ENCODE measurements at places on chromosomes 12 and 14.

DNA sequence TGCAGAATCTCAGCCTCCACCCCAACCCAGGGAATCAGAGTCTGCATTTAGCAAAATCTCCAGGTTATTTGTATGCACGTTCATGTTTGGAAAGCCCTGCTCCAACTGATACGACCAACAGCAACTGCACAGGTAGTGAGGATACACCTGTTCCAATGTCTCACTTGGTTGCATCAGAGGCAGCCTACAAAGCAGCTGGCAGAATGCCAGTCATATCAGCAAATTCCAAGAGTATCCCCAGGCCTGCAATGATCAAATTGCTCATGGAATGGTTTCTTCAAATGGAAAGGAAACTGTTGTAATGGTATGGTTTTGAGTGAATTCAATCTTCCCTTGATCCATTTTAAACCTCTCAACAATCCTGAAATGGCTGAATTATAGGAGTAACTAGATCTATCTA, 75.4 kb downstream of the GRIP1 start:
- no peak for DNase-seq

GRCh38 chr14:72613975-72614319, 280.0 kb downstream of the DPF3 start:
- no peak for DNase-seq

GRCh38 chr12:67333649-67334048, 64.5 kb downstream of the CAND1 start:
- DNase-seq, result no peak

GRCh38 chr12:93533310-93533709, 39.2 kb upstream of the SOCS2 start:
- no peak for DNase-seq

DNA sequence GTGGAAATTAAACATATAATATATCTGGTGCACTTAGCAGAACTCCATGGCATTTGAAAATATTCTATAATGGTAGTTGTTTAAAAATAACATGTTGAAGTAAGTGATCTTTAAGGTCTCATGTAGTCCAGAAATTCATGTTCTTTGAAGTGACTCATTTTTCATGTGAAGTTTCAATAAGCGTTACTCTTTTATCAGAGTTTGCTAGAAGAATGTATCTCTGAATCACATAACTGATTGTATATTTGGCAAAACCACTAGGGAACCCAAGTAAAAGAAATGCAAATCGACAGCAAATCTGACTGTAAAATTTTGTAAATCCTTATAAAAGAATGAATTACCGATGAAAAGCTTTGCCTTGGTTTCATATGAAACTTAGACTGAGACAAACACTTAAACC, 463.3 kb downstream of the TMTC2 start:
- DNase-seq, result no peak

DNA sequence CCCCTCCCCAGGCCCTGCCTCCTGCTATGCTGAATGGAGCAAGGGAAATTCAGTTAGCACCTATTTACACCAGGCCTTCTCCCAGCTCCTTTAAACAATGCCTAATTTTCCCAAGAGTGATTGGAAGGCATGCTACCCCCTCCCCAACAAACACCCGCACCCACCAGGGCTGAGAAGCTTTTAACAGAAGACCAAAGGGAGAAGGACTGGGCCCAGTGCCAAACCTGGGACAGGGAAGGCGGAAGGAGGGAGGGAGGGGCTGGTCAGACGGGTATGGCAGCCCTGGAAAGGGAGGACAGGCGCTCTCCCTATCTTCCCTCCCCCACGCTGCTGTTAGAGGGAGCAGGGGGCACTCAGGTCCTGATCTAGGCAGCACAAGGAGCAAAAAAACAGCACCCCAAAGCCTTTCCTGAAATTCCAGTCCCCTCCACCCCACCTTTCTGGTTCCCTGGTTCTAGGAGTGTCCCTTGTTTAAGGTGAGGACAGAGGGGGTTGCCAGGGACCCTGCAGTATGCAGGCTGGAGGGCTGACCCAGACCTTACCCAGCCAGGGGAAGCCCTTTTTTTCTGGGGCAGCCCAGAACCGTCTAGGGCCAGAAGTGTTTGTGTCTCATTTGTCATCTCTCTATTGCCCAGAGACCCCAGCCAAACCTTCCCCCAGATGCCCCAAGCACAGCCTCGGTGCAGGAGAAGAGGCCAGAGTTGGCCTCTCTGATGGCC, 2.4 kb upstream of the KRT8 start:
- DNase-seq, result no peak

DNA sequence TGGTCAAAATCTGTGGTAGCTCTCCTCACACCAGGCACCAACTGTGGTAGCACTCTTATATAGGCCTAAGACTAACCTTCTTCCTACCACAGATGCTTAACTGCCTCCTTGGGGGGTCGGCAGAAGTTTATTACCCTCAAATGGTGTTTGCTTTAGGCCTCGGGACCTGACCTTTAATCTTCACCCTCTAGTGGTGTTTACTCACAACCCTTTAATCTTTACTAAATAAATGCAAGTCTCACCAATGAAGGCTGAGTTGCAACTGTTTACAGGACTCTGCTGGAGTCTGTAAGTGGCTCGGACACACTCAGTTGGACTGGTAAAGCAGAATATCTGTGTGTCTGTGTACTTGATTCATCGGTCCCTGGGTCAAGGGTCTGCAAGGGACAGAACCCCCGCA, 29.4 kb downstream of the CCER1 start:
- no peak for DNase-seq

GRCh38 chr14:54629635-54630360, 62.9 kb downstream of the SAMD4A start:
- no peak for DNase-seq

DNA sequence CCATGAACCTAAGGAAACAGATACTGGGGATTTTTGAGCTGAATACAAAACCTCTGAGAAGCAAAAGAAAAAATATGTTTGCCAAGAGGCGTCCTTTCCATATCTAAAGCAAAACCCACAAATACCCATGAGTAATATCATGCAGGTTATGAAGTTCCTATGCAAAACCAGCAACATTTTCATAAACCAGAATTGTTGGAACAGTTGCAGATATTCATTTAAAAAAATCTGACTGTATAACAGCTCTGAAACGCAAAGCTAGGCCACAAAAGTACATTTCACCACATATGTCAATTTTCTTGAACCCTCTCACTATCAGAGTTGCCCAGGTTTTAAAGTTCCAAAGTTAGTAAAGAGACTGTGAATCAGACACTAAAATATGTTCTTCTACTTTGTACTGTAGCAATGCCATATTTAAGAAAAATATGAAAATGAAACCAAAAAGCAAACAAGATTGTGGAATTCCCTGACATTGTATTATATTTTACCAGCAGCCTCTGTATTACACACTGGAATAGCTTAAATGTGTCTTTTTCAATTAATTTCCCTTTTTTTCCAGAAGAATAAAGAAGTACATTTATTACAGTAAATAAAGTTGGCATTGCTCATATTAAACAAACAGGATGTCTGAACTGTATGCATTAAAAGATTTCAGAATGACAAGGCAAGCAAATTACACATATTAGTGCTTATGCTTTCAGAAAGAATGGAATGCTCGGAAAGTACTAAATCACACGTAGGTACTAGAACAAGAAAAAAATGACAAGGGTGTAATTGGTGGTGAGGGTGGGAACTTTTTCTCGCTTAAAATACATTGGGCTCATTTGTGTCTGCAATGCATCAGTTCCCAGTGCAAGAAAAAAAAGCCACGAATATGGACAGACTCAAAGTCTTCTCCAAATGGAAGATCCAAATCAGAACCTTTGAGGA, 33.6 kb upstream of the HIF1A start:
- DNase-seq, result no peak

- DNase-seq, result no peak
These were observed 16.2 kb downstream of the LPCAT3 start for GRCh38 chr12:7001921-7002591.

DNA sequence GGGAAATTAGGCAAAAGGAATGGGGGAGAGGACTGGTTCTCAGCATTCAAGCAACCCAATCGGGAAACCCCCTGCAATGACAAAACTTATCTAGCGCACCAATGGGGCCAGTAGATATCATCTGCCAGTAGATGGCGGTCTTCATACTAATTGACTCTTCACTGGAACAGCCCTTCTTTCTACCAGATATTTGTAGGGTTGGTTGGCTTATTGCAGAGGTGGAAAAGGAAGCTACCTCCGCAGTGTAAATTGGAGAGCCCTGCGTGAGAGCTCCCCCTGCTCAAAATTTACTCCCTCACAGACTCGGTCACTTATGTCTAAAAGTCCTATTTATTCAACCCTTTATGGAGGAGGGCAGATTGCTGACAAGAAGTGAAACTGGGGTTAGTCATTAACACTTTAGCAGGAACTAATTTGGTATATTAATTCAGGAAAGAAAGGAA, 166.1 kb upstream of the CCND2 start:
- DNase-seq, result peak; percentile 53

GRCh38 chr12:132379576-132379975, 50.2 kb upstream of the GALNT9 start:
- no peak for DNase-seq

DNA sequence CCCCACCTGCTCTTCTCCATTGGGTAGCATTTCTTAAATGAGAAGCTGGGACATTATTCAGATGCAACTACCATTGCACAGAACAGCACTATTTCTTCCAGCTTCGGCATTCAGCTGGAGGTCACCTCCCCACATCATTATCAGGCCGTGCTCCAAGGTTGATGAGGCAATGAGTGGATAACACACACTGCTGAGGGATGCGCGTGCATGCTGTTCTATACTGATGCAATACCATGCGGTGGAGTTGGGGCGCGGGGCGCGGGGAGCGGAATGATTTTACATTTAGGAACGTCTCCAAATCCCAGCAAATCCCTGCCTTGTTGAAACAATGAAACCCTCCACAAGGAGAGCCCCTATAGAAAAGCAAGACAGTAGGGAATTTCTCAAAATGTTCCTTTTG, 283.4 kb downstream of the GRIN2B start:
- DNase-seq, result no peak

GRCh38 chr14:56160088-56160487, 41.9 kb downstream of the PELI2 start:
- DNase-seq, result no peak

GRCh38 chr12:18899678-18900317, 161.9 kb downstream of the CAPZA3 start:
- no peak for DNase-seq

DNA sequence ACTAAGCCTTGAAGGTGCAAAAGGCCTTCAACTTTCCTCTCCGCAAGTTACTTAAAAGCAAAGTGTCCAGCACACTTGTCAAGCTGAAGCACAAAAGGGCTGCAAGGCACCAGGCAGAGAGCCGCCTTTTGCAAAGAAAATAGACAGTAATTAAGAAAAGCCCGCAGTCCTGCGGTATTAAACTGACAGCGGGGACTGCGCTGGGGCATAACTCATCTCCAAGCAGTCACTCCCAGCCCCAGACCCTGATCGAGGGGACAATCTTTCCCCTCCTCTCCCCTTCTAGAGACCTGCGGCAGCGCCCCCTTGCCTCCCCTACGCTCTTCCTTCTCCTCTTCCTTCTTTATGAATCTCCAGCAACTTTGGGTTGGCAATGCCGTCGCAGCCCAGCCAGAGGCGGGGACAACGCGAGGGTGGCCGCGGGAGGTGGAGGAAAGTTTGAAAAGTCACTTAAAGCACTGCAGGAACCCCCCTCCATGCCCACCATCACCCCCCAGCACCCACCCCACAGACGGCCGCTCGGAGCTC, 200.9 kb upstream of the CAND1 start:
- no peak for DNase-seq

GRCh38 chr12:65907513-65907912, 83.2 kb downstream of the HMGA2 start:
- DNase-seq, result no peak

DNA sequence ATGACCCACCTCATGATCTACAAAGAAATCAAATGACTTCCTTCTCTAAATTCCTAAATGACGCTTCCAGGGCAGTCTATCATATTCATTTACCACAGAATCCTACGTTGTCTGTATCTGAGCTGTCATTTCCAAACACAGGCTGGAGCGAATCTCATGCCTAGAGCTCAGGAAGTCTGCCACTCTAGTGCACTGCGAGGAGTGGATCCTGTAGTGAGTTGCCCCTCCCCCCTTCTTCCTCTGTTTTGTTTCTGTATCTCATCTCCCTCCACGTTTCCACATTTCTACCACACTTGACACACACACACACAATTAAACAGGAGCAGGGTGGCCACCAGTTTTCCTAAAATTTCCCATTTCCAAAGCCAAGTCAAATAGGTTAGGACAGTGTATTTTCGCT, 415.4 kb upstream of the PRICKLE1 start:
- DNase-seq, result no peak

- DNase-seq, result no peak
These were observed 15.8 kb downstream of the DTD2 start for GRCh38 chr14:31441273-31442111.

GRCh38 chr12:48286665-48287064, 64.1 kb downstream of the ZNF641 start:
- DNase-seq, result no peak

GRCh38 chr12:39626033-39626814, 6.6 kb upstream of the ABCD2 start:
- no peak for DNase-seq

GRCh38 chr14:104342435-104343293, 204.3 kb downstream of the KIF26A start:
- no peak for DNase-seq

DNA sequence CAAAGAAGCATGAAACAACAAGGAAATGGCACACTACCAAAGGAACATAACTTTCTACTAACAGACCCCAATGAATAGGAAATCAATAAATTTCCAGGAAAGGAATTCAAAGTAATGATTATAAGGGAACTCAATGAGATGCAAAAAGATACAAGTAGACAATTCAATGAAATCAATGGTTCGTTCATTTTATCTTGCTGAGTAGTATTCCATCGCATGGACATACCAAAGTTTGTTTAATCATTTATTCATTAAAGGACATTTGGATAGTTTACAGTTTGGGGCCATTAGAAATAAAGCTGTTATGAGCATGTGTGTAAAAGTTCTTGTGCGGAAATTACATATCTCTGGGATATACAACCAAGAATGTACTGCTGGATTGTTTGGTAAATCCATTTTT, 35.0 kb upstream of the LYZ start:
- DNase-seq, result no peak

DNA sequence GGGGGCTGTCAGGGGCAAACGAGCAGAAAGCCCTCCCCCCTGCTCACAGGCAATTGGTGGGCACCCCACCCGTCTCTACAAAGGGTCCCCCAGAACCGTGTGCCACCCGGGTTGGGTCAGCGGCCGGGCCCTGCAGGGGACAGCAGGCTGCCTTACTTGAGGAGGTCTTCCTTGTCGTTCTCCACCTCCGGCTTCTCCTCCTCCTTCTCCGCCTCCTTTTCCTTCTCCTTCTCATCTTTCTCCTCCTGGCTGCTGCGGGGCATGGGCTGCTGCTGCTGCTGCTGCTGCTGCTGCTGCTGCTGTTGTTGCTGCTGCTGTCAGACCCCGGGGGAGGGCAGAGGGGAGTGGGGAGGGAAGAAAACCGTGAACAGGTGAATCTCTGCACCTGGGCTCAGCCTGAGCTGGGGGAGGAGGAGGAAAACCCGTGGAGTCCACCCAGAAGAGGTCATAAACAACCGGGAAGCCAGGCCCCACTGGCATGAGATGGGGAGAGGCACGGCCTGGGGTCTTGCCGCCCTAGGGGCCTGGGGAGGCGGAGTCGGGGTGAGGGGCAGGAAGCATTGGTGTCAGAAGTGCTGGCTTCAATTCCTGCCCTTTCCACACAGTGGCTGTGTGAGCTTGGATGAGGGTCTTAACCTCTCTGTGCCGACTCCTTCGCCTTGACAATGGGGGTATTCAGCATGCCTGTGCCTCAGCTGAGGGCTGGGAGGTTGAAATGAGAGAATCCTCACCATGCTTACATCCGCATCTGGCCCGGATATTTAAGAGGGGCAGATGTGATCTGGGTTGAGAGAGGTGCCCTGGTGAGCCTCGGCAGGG, 107.6 kb downstream of the RFLNA start:
- no peak for DNase-seq

- DNase-seq, result no peak
These were observed 91.9 kb downstream of the DAD1 start for GRCh38 chr14:22497144-22497423.

Measured in stimulated activated CD8-positive, alpha-beta memory T cell treated with anti-CD3 and anti-CD28 coated beads, Interleukin-7, amount 100 ng/mL, for 48 hours (primary cell).